Renal cortical epithelial cell (primary cell): ENCODE measurements at places on chromosomes 5 and 9.

DNA sequence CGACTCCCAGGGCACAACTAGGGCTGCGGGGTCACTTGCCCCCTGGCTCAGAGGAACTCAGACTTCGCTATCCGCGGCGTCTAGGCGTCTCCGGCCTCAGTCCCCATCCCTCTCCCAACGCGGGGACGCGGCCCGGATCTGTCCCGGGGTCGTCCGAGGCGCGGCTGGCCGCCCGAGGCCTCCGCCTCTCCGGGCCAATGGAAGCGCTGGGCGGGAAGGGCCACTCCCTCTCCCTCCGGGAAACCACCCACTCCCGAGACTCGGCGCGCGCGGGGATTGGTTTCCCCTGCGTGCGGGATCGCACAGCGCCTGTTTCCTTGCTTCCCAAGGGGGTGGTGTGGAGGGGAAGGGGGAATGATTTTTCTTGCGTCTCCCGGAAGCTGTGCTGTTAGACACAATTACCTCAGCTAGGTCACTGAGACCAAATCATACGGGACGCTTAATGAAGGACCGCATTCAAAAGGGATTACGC is 38.3 kb downstream of the NR2F1 start:
- peak; percentile 55 for DNase-seq

- no peak for DNase-seq
Observed at GRCh38 chr9:137313956-137314560, 12.0 kb upstream of the NRARP start.

DNA sequence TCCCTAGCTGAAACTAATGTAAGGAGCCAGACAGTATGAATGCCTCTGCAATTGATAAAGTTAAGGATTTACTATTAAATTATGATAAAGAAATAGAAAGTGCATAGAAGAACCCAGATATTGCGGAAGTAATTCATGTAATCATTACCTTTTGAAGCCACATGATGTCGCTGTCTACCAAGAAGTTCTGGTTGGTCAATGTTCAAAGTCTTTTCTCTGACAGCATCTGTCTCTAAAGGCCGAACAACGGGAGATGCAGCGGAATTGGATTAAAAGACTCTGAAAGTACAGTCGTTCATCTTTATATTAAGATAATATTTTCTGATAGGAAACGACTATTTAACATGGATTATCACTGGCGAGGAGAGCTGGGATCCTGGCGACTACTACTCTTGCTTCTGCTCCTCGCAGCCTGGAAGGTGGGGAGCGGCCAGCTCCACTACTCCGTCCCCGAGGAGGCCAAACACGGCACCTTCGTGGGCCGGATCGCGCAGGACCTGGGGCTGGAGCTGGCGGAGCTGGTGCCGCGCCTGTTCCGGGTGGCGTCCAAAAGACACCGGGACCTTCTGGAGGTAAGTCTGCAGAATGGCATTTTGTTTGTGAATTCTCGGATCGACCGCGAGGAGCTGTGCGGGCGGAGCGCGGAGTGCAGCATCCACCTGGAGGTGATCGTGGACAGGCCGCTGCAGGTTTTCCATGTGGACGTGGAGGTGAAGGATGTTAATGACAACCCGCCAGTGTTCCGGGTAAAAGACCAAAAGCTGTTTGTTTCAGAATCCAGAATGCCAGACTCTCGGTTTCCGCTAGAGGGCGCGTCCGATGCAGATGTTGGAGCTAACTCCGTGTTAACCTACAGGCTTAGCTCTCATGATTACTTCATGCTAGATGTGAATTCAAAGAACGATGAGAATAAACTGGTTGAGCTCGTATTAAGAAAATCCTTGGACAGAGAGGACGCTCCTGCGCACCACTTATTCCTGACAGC is at the start of gene PCDHA8:
Gene PCDHA8, plus strand, starts transcription at position 210 of the 985 bp plus-strand sequence. Its CDS starts 135 bp downstream, at position 345.
- no peak for DNase-seq

- peak; percentile 9 for DNase-seq
Observed at GRCh38 chr5:65663804-65664521, 39.1 kb downstream of the SHLD3 start.

GRCh38 chr5:10743526-10743925 is 17.5 kb downstream of the DAP start:
- DNase-seq: no peak

DNA sequence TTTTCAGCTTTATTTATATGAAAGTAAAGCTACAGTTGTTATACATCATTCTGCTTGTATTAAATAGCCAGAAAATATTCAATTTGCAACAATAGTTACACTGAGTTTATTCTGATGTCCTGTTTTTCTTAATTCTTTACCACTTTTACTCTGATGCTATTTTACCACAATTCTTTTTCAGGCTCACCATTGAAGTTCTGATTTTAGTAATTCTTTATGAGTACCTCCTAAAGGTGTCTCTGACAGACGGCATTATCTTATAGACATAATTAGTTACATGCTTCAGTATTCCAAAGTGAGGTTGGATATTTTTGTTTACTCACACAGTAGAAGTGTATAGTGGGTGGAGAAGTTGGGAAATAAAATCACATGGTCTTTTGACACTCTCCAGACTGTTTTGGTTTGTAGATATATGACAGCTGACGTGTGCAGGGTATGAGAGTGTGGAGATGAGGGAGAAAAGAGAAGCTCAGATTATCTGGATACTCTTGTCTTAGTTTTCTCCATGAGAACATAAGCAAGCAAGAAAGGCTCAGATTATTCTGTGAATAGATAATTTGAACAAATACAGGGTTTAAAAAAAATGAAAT is 97.4 kb downstream of the FBXO4 start:
- DNase-seq: no peak

- DNase-seq: peak; percentile 92
Observed at GRCh38 chr9:81492710-81493447, 196.5 kb downstream of the TLE1 start.

GRCh38 chr5:88940713-88941112 is 57.7 kb upstream of the MEF2C start:
- DNase-seq: no peak

DNA sequence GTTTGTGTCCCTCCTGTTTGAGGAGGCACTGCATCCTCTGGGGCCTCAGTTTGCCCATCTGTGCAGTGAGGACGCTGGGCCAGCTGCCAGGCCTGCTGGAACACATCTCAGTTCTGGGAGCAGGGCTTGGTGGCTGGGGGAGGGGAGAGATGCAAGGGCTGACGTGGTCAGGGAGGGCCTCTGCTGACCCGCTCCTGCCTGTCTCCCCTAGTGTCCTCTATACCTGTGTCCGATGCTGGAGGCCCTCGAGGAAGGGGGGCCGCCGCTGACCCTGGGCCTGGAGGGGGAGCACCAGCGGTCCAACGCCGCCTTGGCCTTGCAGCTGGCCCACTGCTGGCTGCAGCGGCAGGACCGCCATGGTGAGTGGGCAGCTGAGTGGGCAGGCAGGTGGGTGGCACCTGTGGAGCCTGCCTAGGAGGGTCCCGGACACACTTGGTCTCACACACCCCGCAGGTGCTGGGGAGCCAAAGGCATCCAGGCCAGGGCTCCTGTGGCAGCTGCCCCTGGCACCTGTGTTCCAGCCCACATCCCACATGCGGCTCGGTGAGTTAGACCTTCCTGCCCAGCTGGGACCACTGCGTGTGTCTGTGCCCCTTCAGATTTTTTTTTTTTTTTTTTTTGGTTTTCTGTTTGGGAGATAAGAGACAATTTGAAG is 5.8 kb downstream of the FPGS start:
- no peak for DNase-seq

DNA sequence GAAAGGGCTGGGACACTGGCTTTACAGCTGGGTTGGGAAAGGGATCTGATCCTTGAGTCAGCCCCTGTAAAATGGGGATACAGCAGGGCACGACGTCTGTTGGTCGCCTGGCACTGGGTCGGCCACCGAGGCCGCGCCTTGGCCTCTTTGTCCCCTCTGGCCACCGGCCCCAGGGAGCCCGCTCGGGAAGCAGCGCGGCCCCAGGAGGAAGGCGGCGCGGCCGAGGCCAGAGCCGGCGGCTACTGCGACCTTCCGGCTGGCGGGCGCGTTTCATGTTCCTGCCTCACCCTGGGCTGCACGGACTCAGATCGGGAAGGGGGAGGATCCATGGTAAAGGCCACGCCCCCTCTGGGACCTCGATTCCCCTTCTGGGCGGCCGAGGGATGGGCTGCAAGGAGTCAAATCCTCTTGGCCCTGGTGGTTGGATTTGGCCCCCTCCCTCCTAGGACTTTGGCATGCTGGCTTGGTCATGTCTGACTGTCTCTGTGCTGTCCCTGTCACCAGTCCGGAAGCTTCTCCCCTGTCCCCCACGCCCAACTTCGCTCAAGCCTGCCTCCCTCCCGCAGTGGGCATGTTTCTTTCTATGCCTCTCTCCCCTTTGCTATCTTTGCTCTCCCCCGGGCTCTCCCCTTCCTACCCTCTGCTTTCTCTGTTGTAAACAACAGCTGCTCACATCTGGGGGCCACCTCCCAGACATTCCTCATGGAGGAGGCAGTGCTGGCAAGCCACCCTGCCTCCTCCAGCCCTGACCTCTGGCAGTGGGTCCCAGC is 25.8 kb downstream of the FPGS start:
- DNase-seq: peak; percentile 35
